ENCODE measurements at places on chromosomes 2 and 18.

GRCh38 chr2:186339716-186340115 lies 146.3 kb upstream of the ZC3H15 start:
- no peak for DNase-seq

- DNase-seq, result no peak
Measured at GRCh38 chr18:55310863-55311262, 277.1 kb downstream of the TCF4 start.

DNA sequence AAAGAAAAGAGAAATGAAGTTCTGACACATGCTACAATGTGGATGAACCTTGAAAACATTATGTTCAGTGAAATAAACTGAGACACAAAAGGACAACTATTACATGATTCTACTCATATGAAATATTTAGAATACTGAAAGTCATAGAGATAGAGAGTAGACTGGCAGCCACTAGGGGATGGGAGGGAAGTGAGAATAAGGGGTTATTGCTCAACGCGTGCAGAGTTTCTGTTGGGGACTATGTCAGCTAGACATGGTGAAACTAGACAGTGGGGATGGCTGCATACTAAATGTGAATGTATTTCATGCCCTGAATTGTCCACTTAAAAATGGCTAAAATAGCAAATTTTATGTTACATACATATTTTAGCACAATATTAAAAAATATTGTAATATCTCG lies 108.7 kb upstream of the ATL2 start:
- DNase-seq, result no peak

DNA sequence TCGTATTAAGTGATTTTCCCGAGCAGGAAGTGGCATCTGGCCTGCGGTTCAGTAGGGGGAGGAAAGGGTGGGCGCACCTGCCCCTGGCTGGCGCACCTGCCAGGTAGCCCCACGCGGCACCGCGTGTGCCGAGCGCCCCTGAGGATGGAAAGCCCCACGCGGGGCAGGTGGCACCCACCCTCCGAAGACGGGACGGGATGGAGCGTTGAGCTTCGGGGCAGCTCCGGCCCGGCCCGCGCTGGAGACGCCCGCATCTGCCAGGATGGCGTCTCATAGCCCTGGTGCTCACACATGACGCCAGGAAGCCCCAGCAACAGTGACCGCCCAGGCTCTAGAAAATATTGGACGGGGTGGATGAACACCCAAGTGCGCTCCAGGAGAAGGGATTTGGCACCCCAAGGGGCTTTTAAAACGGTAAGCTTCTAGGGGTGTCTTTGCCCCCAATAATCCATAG lies 2.5 kb upstream of the NFATC1 start:
- no peak for DNase-seq

DNA sequence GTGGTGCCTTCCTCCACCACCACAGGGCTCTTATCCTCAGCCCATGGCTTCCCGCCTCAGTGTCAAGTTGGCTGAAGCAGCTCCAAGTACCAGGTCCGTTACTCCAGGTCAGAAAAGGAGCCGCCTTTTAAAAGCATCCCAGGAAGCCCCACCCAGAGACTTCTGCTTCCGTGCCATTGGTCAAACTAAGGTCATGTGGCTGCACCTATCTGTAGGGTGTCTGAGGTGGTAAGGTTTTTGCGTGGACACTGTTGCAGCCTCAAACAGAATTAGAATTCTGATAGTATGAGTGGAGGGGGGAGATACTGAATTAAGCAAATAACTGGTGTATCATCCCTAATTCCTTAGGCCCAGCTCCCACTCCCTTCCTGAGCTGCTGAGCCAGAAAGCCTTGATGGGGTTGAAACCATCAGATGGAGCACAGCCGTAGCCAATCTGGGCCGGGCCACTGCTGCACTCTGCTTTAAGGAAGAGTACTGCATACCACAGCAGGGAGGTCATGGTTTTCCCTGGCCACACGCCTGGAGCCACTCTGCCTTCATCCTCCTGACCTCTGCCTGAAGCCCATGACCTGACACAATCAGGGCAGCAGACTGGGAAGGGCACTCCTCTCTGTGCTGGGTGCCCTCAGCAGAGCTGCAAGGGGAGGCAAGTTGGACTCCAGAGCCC lies 8.4 kb downstream of the TMEM247 start:
- no peak for DNase-seq

- DNase-seq, result no peak
Measured at GRCh38 chr2:144516981-144517865, 2.7 kb downstream of the ZEB2 start.

DNA sequence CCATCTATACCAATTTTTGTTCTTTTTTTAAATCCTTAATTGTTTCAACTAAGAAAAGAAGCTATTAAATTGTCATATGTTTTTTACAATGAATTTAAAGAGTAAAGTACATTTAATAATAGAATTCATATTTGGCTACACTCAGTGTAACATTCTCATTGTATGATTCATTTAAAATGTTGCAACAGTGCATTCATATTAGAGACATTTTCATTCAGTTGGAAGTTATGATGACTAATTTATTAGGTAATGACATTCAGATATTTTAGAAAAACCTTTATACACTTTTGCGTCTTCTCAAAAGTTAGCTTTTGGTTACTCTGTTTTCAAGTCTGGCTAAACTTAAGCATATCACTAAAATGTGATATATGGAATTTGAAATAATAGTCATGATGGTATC lies 887.5 kb upstream of the NRXN1 start:
- no peak for DNase-seq

Measured in NCI-H1417 treated with DMSO at 0.1 percent for 48 hours (cell line).